ENCODE measurements at places on chromosomes 4 and X. TPM values are rescaled to one million over a fixed set of nuclear protein-coding genes. Genes with fewer than 3 reads are reported as not detected.

The BMP3 gene
- total RNA-seq = not detected

The HERC5 gene
- 1.5 TPM for total RNA-seq

The NXT2 gene
- 24.3 TPM for total RNA-seq

The MAGEB2 gene
- total RNA-seq = not detected

The ITM2A gene
- total RNA-seq = 3.3 TPM

The ZNF275 gene
- total RNA-seq = 10.1 TPM

The PSAPL1 gene
- total RNA-seq = not detected

The NAA15 gene
- total RNA-seq = 46.5 TPM

The ASMT gene
- total RNA-seq = not detected

The ZBTB49 gene
- total RNA-seq = 14.5 TPM

The DKK2 gene
- total RNA-seq = 0.82 TPM

The BMPR1B gene
- 13.5 TPM for total RNA-seq

The CXCL1 gene
- 5.2 TPM for total RNA-seq

The GIMD1 gene
- not detected for total RNA-seq

The SHROOM3 gene
- total RNA-seq = 18.0 TPM

The TRIML1 gene
- total RNA-seq = not detected

The CDKN2AIP gene
- total RNA-seq = 8.3 TPM

The POLN gene
- 3.7 TPM for total RNA-seq

The FGFRL1 gene
- 14.1 TPM for total RNA-seq

The ZNF141 gene
- total RNA-seq = 21.2 TPM

The ZNF157 gene
- not detected for total RNA-seq

The ABLIM2 gene
- not detected for total RNA-seq

The ANOS1 gene
- total RNA-seq = 7.5 TPM

The RENBP gene
- 5.6 TPM for total RNA-seq

The PAGE2B gene
- not detected for total RNA-seq

The VCX3B gene
- not detected for total RNA-seq

The PNMA5 gene
- not detected for total RNA-seq

The PLAC1 gene
- total RNA-seq = not detected

The PNMA6F gene
- total RNA-seq = not detected

Data from fibroblast of the aortic adventitia (primary cell).